Astrocyte of the spinal cord (primary cell): ENCODE measurements at places on chromosomes 4 and X.
A peak's percentile ranks its signal among the peaks of the same experiment; 100 is the strongest.

DNA sequence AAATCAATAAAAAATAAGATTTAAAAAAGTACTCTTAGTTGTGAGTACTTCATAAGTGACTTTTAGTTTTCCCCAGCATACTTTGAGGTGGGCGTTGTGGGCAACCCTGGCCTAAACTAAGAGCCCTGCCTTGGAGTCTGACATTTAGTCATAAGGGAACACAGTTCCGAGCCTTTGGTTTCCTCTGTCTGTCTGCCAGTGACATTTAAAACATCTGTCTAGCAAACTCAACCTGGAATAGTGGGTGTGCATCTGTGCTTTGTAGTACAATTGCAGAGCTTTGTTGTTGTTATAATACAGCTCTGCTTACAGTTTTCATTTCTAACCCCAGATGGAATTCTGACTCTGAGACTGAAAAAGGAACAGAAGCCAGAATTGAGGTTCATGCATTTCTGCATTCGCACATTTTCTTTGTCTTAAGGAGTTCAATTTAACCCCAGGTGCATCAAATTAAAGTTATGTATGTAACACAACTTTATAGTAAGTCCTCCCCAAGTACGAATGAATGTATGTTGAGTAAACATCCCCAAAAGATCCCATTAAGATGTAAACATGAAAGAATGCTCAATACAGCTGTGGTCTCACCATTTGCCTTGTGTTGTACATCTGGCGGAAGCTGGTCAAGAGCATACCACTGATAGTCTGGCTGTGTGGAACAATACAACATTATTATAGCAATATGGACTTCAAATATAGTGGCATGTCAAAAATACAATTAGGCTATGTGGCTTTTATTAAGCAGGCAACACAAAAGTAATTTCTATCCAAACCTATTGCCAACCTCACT, 25.9 kb downstream of the TNIP3 start:
- no peak for DNase-seq

- no peak for DNase-seq
Measured at GRCh38 chrX:31136144-31136611, 64.3 kb upstream of the FTHL17 start.

GRCh38 chrX:65933085-65933589, 106.7 kb downstream of the VSIG4 start:
- DNase-seq = no peak

DNA sequence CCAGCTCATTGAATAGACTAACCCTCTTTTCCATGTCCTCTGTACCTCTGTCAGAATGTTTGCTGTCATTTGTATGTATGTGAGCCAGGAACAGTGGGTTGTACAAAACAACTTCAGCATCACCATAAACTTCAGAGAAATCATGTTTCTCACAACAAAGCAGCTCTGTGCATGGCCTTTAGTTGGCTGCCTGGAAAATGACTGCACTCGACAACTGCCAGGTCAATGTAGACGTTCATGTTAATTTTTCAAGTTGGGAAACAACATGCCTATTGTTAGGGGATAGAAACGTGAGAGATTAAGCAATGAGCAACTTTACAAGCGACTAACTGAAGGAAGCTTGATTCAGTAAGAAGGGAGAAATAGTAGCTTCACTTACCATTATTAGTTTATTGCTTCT, 17.9 kb upstream of the CXCL11 start:
- DNase-seq = no peak

DNA sequence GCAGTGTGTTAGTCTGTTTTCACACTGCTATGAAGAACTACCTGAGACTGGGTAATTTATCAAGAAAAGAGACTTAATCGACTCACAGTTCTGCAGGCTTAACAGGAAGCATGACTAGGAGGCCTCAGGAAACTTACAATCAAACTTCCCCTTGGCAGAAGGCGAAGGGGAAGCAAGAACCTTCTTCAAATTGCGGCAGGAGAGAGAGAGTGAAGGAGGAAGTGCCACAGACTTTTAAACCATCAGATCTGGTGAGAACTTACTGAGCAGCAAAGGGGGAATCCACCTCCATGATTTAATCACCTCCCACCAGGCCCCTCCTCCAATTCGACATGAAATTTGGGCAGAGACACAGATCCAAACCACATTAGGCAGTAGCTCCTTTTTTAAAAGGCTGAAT, 59.2 kb upstream of the LEF1 start:
- DNase-seq = no peak

GRCh38 chrX:20789103-20789502, 522.4 kb upstream of the RPS6KA3 start:
- no peak for DNase-seq

DNA sequence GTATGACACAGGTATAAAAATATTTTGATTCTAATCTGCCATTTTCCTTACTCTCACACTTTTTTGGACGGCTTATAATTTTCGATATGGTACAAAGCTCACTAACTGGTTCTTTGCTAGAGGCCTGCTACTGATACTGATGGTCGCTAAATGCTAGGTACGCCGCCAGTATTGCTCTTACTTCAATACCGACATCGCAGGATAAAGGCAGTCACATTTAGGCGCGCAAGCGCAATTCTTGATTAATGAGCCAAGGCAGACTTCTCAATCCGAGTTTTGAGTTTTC, 557 bp upstream of the USP38 start:
- no peak for DNase-seq

DNA sequence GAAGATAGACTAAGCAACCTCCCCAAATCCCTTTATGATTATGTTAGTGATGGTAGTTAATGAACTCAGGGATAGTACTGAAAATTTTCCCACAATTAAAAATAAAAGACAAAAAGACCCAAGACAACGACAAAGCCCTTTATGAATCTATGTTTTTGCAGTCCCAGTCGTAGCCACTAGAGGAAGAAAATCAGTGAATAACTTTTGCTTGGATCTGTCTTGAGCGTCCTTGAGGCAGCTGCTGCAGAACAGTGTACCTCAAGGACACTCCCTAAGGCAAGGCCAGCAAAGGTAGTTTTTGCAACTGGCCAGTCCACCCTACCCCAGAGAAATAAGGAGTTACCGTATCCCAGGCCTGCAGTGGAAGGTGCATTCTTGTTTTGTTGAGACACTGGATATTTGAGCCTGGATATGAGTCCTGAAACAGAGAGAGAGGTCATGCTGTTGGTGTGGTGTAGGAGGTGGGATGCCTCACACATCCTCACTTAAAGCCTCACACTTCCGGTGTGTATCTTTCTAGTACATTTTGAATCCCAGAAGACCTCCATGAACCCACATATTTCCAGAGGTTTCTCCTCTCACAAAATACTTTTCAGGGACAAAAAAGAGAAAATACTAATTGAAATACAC, 8.7 kb upstream of the TIMM8A start:
- DNase-seq = no peak

DNA sequence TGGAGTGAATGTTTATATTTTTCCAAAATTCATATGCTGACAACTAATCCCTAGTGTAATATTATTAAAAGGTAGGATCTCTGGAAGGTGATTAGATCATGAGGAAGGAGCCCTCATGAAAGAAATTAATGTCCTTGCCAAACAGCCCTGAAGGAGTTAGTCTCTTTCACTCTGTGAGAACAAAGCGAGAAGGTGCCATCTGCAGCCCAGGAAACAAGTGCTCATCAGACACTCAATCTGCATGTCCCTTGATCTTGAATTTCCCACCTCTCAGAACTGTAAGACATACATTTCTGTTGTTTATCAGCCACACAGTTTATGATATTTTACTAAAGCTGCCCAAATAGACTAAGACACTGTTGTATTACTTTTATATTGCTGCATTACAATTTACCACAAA, 1283.4 kb downstream of the PCDH7 start:
- DNase-seq = no peak

GRCh38 chrX:147884958-147885357, 26.8 kb upstream of the FMR1 start:
- DNase-seq = no peak

- no peak for DNase-seq
Measured at GRCh38 chr4:119508281-119508680, 120.3 kb downstream of the PDE5A start.

DNA sequence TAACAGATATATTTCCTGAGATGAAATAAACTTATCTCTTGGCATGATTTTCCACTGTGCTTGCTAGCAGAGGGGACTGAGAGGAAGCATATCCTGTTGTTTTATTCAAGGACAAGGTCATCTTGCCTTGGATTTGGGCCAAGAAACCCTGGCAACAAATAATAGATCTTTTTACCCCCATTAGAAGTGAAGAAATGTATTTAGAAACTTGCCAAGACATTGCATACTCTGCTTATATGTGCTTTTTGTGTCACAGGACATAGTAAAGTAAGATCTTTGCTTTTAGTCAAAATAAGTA, 170.2 kb downstream of the RAPGEF2 start:
- no peak for DNase-seq

- no peak for DNase-seq
Measured at GRCh38 chr4:587671-588350, 11.7 kb upstream of the TMEM271 start.

DNA sequence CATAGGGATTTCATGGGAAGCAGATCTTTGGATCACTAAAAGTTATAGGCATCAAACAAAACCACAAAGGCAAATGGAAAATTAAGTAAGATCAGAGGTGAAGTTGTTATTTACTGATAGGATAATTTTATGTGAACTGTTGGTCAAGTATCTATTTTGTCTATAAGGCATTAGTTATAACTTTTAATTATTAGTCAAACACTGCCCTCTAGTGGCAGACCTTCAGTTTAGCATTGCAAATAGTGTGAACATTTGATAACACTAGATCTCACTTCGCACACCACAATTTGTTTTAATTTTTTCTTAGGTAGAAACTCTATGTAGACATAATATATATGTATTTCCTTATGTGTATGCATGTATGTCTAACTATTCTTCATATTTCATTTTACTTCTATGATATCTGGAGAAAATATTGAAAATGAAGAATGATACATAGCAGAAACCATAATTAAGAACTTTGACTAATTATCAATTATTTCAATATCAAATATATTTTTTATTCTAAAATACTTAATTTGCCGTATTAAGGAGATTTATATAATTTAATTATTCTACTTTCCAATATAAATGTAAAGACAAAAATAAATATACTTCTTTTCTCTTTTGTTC, 214.5 kb upstream of the TACR3 start:
- DNase-seq = peak; percentile 65

- no peak for DNase-seq
Measured at GRCh38 chr4:185086053-185086452, 57.0 kb upstream of the SLC25A4 start.

DNA sequence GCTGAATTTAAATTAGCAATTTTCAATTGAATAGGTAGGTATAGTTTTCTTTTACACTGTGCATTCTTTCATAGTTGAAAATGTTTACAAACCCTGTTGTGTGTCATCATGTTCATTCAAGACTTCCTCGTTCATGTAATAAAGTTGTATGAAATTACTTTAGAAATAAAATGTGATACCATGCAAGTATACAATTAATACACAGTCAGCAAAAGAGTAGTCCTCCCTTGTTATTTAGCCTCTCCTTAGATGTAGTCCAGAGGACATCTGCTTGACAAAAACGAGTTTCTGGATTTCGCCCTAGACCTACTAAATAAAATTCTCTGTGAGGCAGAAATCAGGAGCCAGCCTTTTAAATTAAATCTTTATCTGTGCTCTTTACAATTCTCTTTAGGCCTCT, 231.6 kb downstream of the CXXC4 start:
- no peak for DNase-seq

DNA sequence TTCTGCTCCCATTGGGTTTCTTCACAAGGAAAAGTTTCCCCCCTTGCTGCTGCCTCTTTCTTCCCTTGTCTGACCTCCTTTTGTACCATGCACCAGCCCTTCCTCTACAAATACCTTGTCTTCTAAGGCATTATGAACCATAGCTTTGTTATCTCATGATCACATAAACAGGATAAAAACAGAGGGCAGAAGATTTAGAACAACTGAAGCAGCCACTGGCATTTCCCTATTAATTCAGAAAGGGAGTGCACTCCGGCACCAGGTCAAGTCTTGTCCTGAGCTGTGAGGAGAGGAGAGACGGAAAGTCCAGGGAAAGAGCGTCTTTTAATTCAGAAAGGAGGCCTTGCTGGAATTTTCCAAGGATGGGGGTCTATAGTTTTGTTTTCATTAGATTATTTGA, 281.7 kb downstream of the RCHY1 start:
- no peak for DNase-seq

GRCh38 chr4:40389986-40390385, 54.9 kb downstream of the CHRNA9 start:
- no peak for DNase-seq

- DNase-seq = peak; percentile 3
Measured at GRCh38 chrX:133215747-133216146, 2.4 kb downstream of the TFDP3 start.

DNA sequence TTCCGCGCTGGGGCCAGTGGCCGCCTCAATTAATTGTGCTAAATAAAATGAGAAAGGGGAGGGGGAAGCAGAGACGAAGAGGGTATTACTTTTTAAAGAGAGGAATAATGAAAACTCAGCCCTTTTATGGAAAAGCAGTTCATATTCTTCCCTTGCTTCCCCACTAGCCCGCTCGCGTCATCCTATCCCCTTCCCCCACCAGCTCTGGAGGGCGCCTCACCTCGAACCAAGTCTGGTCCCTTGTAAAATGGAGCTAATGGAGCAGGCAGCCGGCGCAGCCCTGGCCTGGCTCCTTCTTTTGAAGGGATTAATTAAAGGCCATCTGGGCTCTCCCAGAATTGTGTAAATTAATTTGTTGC, 511 bp upstream of the NKX6-1 start:
- DNase-seq = no peak

- no peak for DNase-seq
Measured at GRCh38 chr4:85368240-85368639, 106.7 kb upstream of the ARHGAP24 start.

DNA sequence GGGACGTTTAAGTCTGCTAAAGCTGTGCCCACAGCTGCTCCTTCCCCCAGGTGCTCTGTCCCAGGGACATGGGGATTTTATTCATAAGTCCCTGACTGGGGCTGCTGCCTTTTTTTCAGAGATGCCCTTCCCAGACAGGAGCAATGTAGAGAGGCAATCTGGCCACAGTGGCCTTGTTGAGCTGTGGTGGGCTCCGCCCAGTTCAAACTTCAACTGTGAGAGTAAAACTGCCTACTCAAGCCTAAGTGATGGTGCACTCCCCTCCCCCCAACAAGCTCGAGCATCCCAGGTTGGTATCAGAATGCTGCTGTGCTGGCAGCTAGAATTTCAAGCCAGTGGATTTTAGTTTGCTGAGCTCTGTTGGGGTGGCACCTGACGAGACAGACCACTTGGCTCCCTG, 1371.4 kb downstream of the ADGRL3 start:
- DNase-seq = no peak

DNA sequence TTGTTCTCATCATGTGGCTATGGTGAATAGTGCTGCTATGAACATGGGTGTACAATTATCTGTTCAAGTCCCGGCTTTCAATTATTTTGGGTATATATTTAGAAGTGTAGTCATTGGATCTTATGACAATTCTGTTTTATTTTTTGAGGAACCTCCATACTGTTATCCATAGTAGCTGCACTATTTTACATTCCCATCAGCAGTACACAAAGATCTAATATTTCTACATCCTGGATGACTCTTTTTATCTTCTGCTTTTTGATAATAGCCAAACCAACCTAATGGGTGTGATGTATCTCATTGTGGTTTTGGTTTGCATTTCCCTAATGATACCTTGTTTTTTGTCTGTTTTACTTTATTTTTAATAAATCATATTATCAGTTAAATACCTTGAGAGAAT, 12.9 kb upstream of the IL13RA1 start:
- DNase-seq = no peak

- peak; percentile 55 for DNase-seq
Measured at GRCh38 chr4:93764639-93765246, 63.8 kb upstream of the ATOH1 start.

GRCh38 chr4:10009861-10010500, 11.3 kb downstream of the SLC2A9 start:
- no peak for DNase-seq
